ENCODE measurements at places on chromosomes 2 and 18. TPM values are rescaled to one million over a fixed set of nuclear protein-coding genes. Genes with fewer than 3 reads are reported as not detected.

MRO gene
- total RNA-seq = 0.13 TPM

DNA sequence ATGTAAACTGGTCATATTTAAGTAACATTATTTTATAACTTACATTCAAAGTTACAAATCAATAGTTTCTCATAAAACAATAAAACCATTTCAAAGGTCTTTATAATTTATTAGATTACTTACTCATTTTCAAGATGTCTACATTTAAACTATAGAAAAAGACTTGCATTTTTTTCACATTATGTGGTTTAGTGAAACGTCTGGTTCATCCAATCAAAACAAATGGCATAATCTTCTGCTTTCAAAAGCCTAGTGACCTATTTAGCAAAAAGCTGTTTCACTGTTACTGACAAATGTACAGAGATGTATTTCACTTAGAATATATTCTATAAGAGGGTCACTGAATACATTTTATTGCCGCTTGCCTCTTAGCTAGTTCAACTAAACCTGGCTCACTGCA lies 49.3 kb upstream of the MCM6 start:
- no peaks in the 10 kb centered on the region for H3K36me3 ChIP-seq
- no peak for DNase-seq
- no peaks in the 10 kb centered on the region for H3K27me3 ChIP-seq
- no peak overlapping the region for H3K4me3 ChIP-seq
- H3K4me1 ChIP-seq = no peaks in the 10 kb centered on the region

- no peaks in the 10 kb centered on the region for H3K27me3 ChIP-seq
- H3K4me1 ChIP-seq = no peaks in the 10 kb centered on the region
- no peaks in the 10 kb centered on the region for H3K36me3 ChIP-seq
- DNase-seq = no peak
Measured at GRCh38 chr2:126600742-126601141, 55.2 kb upstream of the GYPC start.

- no peaks in the 10 kb centered on the region for H3K36me3 ChIP-seq
- no peak overlapping the region for H3K4me3 ChIP-seq
- H3K27ac ChIP-seq = no peak overlapping the region
Measured at GRCh38 chr2:65980531-65980930, 454.4 kb upstream of the MEIS1 start.

DLGAP1 gene
- 1.5 TPM for total RNA-seq

MROH2A gene
- total RNA-seq = 2.1 TPM

- no peak overlapping the region for H3K4me3 ChIP-seq
- H3K36me3 ChIP-seq = no peaks in the 10 kb centered on the region
- H3K27ac ChIP-seq = no peak overlapping the region
- no peaks in the 10 kb centered on the region for H3K27me3 ChIP-seq
- no peak for DNase-seq
- H3K4me1 ChIP-seq = no peaks in the 10 kb centered on the region
Measured at GRCh38 chr2:208148803-208149202, 2.8 kb upstream of the CRYGB start.

- no peaks in the 10 kb centered on the region for H3K27me3 ChIP-seq
- no peak overlapping the region for H3K27ac ChIP-seq
- no peak overlapping the region for H3K4me3 ChIP-seq
- no peaks in the 10 kb centered on the region for H3K36me3 ChIP-seq
Measured at GRCh38 chr2:195543902-195544894, 112.8 kb upstream of the SLC39A10 start.

GRCh38 chr2:215619989-215620388 lies 184.1 kb upstream of the FN1 start:
- H3K27me3 ChIP-seq = no peaks in the 10 kb centered on the region
- DNase-seq = no peak
- no peaks in the 10 kb centered on the region for H3K4me1 ChIP-seq
- H3K36me3 ChIP-seq = no peaks in the 10 kb centered on the region

- H3K4me1 ChIP-seq = no peaks in the 10 kb centered on the region
- DNase-seq = no peak
- no peaks in the 10 kb centered on the region for H3K36me3 ChIP-seq
- no peaks in the 10 kb centered on the region for H3K27me3 ChIP-seq
- H3K27ac ChIP-seq = no peak overlapping the region
- H3K4me3 ChIP-seq = no peak overlapping the region
Measured at GRCh38 chr2:134583462-134583861, 135.3 kb downstream of the TMEM163 start.

PAX8 gene
- 7.6 TPM for total RNA-seq

MEP1B gene
- not detected for total RNA-seq

DNA sequence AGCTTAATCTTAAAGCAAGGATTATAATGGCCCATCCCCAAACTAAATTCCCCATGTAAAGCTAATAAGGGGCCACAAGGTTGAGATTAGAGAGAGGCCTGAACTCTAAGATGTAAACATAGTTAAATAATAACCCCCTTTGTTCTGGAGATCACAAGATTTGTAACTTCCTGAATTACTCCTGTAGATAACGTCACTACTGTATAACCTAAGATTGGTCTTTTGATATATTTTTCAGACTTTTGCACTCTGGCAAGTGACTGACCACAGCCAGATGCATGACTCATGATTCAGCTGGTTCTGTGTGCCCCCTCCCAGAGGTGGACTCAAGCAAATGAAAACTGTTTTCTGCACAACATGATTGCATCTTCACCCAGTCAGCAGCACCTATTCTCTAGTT lies 686.0 kb upstream of the DDX18 start:
- no peak overlapping the region for H3K27ac ChIP-seq
- no peak for DNase-seq
- H3K27me3 ChIP-seq = no peaks in the 10 kb centered on the region
- no peak overlapping the region for H3K4me3 ChIP-seq

DNA sequence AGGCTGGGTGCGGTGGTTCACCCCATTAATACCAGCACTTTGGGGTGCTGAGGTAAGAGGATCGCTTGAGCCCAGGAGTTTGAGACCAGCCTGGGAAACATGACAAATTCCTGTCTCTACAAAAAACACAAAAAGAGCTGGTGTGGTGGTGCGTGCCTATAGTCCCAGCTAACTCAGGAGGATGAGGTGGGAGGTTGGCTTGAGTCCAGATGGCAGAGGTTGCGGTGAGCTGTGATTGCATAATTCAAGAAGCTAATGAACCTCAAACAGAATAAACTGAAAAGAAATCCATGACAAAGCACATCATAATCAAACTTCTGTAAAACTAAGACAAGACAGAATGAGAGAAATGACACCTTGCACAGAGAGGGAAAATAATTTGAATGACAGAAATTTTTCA lies 54.8 kb downstream of the SEMA4F start:
- H3K27ac ChIP-seq = no peak overlapping the region
- no peaks in the 10 kb centered on the region for H3K4me1 ChIP-seq
- H3K36me3 ChIP-seq = no peaks in the 10 kb centered on the region
- H3K4me3 ChIP-seq = no peak overlapping the region
